Astrocyte of the spinal cord (primary cell): ENCODE measurements at places on chromosomes 7 and 10.

DNA sequence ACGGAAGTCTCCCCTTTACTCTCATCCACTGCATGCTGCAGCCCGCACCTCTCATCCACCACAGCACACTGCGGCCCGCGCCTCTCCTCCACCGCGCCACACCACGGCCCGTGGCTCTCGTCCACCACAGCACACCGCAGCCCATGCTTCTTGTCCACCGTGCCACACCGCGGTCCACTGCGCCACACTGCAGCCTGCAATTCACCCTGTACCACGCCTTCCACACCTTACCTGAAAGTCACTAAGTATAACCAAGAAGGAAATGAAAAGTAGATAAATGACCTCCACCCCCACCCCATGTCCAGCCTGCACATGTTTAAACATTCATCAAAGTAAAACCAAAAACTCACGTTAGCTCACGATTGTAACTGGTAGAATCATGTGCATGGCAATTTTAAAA, 176.1 kb downstream of the DIP2C start:
- DNase-seq, result no peak

DNA sequence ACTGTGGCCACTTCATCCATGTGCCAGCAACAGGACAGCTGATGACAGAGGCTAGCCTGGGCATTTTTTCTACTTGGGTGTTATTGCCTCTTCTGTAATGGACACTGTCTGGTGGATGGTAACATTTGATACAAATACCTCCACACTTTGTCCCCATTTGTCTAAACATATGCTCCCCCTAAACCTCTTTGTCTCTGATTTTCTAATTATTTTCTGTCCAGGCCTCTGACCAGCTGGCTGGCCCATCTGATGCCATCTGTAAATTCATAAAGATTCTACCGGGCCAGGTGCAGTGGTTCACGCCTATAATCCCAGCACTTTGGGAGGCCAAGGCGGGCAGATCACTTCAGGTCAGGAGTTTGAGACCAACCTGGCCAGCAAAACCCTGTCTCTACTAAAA, 84.7 kb upstream of the IFRD1 start:
- no peak for DNase-seq

- no peak for DNase-seq
These were observed 51.0 kb downstream of the RASGEF1A start for GRCh38 chr10:43215758-43216455.

DNA sequence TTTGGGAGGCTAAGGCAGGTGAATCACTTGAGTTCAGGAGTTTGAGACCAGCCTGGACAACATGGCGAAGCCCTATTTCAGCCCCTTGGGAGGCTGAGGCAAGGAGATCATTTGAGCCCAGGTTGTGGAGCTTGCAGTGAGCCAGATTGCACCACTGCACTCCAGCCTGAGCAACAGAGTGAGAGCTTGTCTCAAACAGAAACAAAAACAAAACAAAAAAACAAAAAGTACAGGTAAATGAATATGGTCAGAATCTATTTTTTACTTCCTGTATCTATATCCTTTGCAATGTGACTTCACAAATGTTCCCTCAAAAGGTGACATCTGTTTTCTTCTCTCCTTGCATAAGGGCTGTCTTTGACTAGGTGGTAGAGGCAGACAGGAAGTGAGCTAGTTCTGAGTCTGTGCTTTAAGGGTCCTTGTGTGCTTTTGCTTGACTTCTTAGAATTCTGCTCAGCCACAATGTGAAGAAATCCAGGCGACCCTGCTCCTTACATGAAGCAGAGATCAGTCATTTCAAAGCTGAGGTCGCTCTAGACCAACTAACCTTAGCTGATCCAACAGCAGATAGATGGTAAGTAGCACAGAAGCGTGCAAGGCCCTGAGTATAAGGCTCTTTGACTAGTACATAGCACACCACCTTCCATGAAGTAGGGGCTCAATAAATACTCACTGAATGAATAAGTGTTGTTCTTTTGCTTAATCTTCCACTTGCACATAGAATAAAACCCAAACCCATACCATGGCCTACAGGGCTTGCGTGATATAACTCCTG, 423.2 kb upstream of the PCDH15 start:
- DNase-seq, result no peak

- no peak for DNase-seq
These were observed 174.5 kb downstream of the GFRA1 start for GRCh38 chr10:116098411-116099022.

DNA sequence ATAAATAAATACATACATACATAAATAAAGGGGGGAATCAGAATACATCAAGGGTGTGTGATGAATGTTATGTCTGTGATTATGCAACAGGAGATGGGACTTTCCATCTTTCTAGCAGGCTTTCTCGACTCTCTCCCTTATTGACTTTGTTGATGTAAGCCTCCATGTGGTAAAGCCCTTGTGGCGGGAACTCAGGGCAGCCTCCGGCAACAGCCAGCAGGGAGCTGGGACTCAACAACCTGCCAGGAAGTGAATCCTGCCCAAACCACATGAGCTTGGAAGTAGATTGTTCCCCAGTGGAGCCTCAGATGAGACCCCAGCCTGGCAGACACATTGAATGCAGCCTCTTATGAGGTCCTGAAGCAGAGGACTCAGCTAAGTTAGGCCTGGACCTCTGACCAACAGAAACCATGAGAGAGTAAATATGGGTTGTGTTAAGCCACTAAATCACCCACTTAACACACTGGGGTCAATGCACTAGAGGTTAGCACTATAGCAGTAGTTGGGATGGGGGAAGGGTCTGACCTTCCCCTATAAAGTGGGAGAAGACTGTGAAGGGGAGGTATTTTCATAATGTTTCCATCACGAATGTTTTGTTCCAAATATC, 104.0 kb downstream of the JCAD start:
- peak; percentile 84 for DNase-seq

DNA sequence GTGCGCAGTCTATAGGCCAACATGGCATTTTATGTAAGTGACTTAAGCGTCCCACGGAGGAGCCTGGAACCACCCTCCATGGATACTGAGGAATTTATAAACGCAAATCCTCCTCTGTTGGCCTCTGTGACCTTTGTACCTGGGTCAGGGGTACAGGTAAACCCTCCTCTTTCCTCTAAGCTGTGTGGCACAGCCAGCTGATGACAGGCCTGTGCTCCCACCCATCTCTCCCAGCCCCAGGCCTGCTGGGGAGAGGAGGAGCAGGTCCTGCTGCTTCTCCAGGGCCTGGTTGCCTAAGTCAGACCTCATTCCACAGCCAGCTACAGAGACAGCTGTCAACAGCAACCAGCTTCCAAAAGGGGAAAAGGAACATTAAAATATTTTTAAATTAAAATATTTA, 5.0 kb downstream of the AVPI1 start:
- no peak for DNase-seq

GRCh38 chr10:61452655-61453641, at the start of gene TMEM26:
Gene TMEM26 (minus strand): TSS chr10:61453381. CDS start chr10:61453081, 300 bp downstream.
- DNase-seq, result peak; percentile 37

- DNase-seq, result no peak
These were observed 31.7 kb downstream of the ITIH2 start for GRCh38 chr10:7734821-7735220.

- peak; percentile 69 for DNase-seq
These were observed 728 bp downstream of the CAV2 start for GRCh38 chr7:116500078-116500853.

GRCh38 chr7:116097365-116098009, 66.9 kb upstream of the TFEC start:
- peak; percentile 75 for DNase-seq

DNA sequence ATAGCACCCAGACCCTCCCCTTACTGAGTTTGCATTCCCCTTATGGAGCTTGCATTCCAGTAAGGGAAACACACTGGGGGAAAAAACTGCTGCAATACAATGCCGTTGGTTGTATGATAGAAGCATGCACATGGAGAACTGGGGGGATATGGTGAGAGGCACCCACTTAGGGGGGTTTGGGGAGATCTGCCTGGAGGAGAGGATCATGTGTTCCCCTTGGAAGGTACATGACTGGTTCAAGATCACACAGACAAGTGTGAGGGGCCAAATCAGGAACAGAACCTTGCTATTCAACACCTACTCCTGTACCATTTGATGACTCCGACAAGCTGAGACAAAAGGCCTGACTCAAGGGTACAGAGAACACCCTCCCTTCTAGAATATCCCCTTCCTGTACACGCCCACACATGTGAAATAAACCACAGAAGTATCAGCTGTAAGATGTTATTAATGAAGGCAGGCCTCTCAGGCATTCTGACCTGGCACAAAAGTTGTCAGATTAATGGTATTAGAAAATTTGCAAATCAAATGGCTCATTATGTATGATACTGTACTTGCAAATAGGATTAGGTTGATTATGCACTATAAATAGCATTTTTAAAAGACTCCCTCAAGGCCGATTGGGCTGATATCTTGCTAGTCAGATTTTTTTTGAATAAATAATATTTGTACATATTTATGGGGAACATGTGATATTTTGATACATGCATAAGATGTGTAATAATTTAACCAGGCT, 122.2 kb downstream of the NPY start:
- DNase-seq, result no peak

- no peak for DNase-seq
These were observed 22.9 kb upstream of the DUSP5 start for GRCh38 chr10:110474826-110475225.

GRCh38 chr7:83575436-83575835, 73.5 kb downstream of the SEMA3E start:
- DNase-seq, result no peak

GRCh38 chr7:47552621-47553020, 29.3 kb downstream of the TNS3 start:
- DNase-seq, result peak; percentile 69

GRCh38 chr10:71233482-71233892, 21.1 kb downstream of the UNC5B start:
- DNase-seq, result no peak

DNA sequence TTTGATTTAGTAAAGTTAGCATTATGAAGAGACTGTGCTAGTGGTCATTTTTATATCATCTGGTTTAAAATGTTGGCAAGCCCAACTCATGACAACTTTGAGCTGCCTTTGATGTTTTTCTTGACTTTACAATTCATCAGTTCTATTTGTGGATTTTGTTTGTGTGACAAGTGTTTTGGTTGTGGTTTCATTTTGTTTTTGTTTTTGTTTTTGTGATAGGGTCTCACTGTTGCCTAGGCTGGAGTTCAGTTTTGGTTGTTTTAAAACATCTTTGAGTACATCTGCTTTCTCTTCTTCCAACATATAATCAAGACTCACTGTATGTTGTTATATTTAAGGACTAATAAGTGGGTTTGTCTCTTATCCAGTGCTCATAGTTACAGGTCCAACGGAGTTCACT, 17.6 kb upstream of the SFR1 start:
- DNase-seq, result no peak

- DNase-seq, result no peak
These were observed 168.9 kb downstream of the SNX10 start for GRCh38 chr7:26460351-26461085.

GRCh38 chr7:118754608-118755007, 530.1 kb downstream of the ANKRD7 start:
- no peak for DNase-seq

GRCh38 chr7:157522189-157522588, 185.4 kb downstream of the DNAJB6 start:
- no peak for DNase-seq

- DNase-seq, result no peak
These were observed 83.1 kb upstream of the MINDY3 start for GRCh38 chr10:15943426-15943825.

GRCh38 chr7:39414224-39415035, 151.8 kb upstream of the YAE1 start:
- peak; percentile 43 for DNase-seq

- DNase-seq, result no peak
These were observed 85.2 kb downstream of the ANKIB1 start for GRCh38 chr7:92330835-92331438.

DNA sequence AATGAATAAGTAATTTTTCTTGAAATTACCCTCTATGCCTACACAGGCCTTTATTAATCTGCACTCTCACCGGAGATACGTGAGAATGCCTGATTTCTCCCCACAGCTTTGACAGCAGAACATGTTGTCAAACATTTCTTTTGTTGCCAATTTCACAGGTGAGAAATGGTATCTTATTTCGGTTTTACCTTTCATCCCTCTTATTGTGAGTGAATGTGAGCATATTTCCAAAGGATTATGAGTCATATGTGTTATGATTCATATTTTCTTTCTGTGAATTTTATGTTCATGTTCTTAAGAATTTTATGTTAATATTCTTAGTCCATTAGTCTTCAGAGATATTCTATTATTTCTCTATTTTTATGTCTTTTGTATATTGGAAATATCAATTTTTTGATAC, 965.1 kb downstream of the CCSER2 start:
- DNase-seq, result no peak

DNA sequence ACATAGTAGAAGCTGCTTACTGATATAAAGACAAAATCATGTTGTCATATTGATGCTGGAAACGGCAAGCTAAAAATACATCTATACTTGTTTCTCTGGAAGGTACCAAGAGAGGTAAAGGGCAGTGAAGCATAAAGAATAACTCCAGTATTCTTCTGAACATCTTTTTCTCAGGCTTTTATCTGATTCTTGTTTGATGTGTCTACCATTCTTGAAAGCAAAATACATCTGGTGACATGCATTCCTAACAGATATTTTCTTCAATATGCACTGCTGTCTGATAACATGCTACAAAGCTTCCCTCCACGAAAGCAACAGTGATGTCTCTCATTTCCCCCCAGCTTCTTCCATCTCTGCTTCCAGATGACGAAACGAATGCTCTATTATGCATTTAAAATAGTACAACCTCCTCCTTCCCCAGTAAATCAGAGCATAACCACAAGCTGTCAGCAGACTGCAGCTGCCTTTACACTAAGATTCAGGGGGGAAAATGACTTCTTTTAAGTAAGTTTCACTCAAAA, 100.8 kb downstream of the ARHGAP21 start:
- DNase-seq, result peak; percentile 58

DNA sequence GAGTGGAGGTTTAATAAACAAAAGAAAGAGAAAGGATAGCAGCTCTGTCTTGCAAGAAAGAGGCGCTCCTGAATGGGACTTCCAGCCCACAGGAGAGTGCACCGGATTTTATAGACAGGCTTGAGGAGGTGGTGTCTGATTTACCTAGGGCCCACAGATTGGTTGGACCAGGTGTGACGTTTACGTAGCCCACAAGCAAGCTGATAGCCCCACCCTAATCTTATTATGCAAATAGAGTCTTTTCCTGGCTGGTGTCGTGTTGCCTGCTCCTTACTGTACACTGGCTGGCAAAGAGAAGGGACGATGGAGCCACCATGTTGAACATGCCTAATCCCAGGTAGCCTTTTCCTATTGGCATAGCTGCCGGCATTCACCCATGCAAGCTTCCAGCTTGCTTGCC, 319.7 kb upstream of the POM121L12 start:
- no peak for DNase-seq

DNA sequence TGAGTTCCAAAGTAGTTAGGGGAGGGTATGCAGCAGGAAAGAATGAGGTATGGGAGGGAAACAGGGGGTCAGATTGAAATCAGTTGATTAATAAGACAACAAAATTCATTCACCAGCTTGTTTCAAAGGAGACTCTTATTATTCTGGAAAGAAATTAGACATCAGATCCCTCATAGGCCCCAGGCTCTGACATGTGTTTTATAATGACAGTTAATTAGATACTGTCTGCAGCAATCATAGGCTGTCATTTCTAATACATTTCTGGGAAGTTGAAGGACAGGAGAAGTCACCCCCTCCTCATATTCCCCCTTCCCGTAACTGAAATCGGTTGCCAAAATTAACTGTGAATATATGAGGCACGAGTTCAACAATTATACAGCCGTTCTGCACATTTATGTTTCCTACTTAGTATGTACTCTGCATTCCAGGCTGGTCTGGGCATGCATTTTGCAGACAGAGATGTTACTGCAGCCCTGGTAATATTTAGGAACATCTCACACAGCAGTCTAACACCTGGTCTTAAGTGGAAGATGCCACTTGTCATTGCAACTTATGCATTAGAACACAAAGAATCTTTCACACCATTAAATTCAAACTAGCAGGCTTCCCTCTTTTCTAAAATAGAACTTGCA, 355.2 kb upstream of the LRGUK start:
- no peak for DNase-seq
